ENCODE measurements at places on chromosomes 6 and 20.

- DNase-seq = no peak
Observed at GRCh38 chr6:13504611-13505344, 17.4 kb upstream of the GFOD1 start.

DNA sequence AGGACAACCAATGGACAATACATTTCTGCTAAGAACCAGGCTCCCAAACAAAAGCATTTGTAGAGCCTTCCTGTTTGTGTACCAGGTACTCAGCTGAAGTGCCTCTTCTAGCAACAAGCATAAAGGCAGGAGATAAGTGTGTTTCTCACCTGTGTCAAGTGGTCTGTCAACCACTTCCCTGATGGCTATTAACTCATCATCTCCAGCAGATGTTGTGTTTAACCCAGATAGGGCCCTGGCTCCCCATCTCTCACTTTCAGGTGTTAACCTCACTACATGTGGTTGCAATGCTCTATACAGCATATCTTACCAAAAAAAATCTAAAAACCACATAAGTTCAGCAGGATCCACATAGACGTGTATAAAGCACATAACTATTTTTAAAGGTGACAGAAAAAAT, 9.6 kb upstream of the IL17A start:
- DNase-seq = peak; percentile 54

DNA sequence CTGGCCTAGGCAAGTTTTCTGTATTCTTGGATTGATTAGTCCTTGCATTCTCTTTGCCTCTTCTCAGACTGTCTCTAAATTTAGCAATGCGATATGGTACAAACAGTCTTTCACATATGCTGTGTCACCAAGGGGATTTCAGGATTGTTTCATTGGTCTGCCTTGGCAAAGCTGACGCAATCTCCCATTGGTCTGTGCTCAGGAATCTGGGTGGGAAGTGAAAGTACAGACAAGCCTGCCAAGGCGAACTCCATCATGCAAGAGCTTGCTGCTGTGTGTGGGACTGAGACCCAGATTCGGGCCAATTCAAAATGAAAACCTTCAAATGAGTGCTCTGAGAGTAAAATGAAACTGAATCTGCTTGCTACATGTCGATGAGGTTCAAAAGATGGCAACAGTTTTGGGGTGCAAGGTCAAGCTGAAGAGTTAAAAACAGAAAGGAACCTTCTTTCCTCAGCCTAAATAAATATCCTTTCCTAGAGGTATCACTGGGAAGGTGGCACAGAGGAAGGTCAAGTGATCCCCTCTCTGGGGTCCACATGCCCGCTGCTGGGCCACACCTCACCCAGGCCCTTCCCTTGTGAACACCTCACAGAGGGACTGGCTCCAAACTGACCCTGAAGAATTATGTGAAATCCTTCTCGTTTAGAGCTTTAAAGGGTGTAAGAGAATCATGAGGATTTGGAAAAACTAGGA, 198.8 kb upstream of the PREP start:
- DNase-seq = no peak

DNA sequence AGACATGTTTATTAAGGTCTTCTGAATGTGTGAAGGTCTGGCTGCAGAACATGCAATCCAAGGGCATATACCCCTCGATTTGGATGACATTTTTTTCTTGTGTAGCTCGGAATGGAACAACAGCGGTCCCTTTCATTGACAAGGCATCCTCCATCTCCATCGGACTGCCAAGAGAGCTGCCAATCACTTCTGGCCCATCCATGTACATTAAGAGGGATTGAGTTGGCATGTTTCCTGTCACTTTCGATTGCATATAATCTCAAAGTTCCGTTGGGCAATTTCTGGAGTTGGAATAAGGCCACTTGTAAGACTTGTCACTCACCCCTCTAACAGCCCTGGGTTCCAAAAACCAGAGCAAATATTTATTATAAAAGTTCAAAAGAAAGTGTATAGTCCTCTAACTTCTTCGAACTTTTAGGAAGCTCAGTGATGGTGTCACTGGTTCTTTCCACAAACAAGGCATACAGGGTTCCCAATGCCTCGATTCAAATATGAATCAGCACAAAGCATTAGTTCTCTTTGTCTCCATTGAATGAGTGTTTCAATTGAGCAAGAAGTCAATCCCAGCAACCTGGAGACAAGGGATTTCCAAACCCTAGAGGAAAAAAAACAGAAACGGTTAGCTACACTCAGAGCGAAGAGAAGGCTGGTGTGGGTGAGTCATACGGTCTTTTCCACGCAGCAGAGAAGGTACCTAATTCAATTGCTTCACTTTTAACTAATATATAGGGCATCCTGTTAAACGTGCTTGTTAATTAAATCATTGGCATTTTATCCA, 10.9 kb downstream of the ZNF217 start:
- no peak for DNase-seq

DNA sequence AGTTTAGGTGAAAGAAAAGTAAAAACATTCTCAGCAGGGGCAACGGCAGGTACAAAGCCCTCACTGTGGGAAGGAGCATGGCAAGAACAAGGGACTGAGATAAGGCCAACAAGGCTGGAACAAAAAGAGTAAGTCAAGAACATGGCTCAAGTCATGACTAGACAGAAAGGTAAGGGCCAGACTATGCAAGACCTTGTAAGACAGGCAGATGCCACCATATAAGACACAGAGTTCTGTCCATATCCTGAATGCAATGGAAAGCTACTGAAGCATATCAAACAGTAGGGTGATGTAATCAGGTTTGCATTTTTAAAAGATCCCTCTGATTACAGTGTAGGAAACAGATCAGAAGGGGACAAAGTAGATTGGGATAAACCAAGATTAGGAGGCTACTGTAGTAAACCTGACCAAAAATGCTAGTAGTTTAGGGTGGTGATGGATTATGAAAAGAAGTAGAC, 5.5 kb downstream of the REV3L start:
- DNase-seq = no peak

- no peak for DNase-seq
Observed at GRCh38 chr6:43465948-43466347, 10.6 kb upstream of the DLK2 start.

GRCh38 chr6:106102034-106102433, 15.9 kb downstream of the PRDM1 start:
- DNase-seq = no peak

- no peak for DNase-seq
Observed at GRCh38 chr6:52922161-52922560, 12.7 kb upstream of the GSTA3 start.

GRCh38 chr6:142671791-142672190, 273.2 kb downstream of the HIVEP2 start:
- no peak for DNase-seq

GRCh38 chr20:2176946-2177345, 75.3 kb downstream of the STK35 start:
- DNase-seq = no peak

- DNase-seq = no peak
Observed at GRCh38 chr6:108287373-108287772, 7.5 kb upstream of the AFG1L start.

GRCh38 chr6:118746145-118746824, 94.9 kb upstream of the CEP85L start:
- DNase-seq = no peak

- DNase-seq = no peak
Observed at GRCh38 chr20:11379257-11380011, 538.3 kb upstream of the BTBD3 start.

- DNase-seq = no peak
Observed at GRCh38 chr6:13014504-13015378, 298.2 kb downstream of the PHACTR1 start.

GRCh38 chr6:2158596-2159271, 86.7 kb downstream of the GMDS start:
- DNase-seq = no peak

DNA sequence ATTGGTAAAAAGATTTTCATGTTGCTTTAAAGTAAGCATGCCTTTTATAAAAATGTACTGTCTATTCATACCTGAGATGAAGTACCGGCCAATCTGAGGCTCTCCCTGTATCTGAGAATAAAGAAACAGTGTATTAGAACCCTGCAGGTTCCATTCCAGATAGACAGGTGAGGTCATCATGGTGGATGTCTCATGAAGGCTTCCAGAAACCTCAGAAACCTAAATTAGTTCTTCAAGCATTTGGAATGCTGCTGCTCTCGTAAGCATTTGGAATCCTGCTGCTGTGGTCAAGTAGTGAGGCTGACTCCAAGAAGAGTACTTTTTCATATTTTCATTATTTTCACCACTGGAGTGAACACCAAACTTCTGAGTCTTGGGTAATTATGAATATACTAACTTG, 642.3 kb downstream of the MAFB start:
- no peak for DNase-seq

- DNase-seq = no peak
Observed at GRCh38 chr6:168032005-168032760, 34.7 kb downstream of the KIF25 start.

DNA sequence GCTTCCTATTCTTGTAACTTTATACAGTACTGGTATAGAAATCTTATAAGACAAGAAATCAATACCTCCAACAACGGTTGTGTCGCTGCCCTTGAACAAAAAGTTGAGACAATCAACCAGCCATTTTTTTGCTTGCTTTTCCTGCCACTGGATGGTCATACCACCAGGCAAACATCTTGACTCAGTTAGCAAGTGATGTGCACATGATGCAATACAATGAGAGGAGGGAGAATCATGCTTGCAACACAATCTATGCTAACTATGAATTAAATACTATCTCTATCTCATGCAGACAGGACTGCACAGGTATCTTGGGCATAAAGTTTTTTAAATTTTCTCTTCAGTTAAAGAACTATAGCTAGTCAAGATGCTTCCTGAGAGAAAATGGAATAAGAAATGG, 877.7 kb upstream of the CITED2 start:
- no peak for DNase-seq

GRCh38 chr6:84227044-84227433, 404 bp downstream of the CEP162 start:
- no peak for DNase-seq

- DNase-seq = no peak
Observed at GRCh38 chr6:136582711-136583471, 32.7 kb upstream of the MAP7 start.

DNA sequence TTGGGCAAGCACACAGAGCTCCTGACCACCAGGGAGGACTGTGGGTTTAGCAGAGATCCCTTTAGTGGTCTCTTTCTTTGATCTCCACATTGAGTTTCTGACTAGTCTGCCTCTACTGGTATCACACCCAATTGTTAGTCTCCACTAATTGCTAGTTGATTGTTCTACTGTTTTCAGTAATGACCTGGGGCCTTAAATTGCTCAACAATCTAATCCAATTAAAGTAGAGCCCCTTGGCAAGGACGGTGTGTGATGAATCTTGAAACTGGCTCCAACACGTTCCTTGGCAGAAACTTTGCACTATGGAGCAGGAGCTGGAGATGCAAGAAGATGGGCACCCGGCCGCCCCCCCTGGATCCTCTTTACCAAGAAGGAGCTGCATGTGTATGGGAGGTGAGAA, 12.3 kb downstream of the FAM50B start:
- no peak for DNase-seq

DNA sequence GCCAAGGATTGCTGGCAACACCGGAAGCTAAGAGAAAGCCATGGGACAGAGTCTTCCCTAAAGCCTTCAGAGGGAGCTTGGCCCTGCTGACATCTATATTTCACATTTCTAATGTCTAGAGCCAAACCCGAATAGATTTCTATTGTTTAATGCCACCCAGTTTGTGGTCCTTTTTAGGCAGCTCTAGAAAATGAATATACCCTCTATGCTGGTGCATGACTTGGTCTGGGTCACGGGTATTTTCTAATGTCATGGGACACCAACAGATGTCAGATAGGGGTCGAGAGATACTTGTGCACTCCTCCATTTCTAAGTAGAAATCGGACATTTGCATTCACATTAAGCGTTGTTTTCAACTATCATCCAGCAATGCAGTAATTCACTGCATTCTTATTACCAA, 37.0 kb upstream of the SOX4 start:
- DNase-seq = no peak

GRCh38 chr6:41449399-41450245, 96.6 kb upstream of the FOXP4 start:
- DNase-seq = no peak

DNA sequence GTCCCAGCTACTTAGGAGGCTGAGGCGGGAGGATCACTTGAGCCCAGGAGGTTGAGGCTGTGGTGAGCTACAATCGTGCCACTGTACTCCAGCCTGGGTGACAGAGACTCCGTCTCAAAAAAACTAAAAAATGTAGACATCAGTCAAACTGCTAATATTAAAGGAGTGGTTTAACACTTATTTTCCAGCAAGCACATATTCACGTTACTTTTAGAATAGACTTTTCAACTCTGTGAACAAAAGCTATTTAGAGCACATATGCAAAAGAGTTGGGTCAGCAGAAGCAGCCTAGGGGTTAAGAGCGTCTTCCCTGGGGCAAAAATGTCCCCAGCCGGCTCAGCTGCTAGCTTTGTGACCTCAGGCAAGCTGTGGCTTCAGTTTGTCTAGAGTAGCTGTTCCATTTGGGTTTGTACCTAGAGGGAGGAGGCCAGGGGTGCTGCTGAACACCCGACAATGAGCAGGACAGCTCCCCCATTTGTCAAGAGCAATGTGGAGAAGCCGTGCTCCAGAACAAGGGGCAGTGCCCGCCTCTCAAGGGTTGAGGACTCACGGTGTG, 62.5 kb upstream of the PTGIS start:
- no peak for DNase-seq

- DNase-seq = no peak
Observed at GRCh38 chr20:62660240-62660615, 17.9 kb downstream of the SLCO4A1 start.

GRCh38 chr6:80638213-80639055, 532.0 kb downstream of the BCKDHB start:
- DNase-seq = no peak

- DNase-seq = no peak
Observed at GRCh38 chr20:2899243-2899642, 26.0 kb downstream of the PTPRA start.

DNA sequence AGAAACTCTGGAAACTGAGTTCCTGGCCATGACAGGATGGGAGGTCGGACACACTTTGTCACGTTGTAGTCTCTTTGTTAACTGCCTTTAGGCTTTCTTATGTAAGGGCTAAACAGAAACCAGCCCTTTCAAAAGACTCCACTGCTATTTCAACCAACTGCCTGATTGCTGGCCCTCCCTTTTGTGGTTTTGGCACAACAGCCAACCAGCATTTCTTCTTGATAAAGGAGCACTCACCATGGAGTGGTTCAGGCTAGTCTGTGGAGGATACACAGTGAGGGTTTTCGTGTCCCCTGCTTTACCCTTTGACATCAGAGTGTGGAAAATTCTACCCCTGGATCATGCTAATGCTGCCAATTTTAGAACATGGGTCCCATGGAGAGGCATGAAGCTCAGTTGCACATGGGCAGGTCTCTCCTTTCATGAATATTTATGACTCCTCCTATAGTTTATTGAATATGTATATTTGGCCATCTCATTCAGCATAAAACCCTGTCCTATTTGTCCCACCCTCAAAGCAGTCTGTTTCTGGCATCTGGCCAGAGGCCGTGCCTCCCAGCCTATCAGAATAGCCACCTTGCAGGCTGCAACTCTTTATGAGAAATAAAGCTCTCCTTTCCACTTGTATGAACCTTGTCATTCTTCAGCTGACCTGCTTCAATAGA, 148.3 kb downstream of the HS3ST5 start:
- DNase-seq = no peak
